ENCODE measurements at places on chromosomes 16 and 17. TPM values are rescaled to one million over a fixed set of nuclear protein-coding genes. Genes with fewer than 3 reads are reported as not detected.

DNA sequence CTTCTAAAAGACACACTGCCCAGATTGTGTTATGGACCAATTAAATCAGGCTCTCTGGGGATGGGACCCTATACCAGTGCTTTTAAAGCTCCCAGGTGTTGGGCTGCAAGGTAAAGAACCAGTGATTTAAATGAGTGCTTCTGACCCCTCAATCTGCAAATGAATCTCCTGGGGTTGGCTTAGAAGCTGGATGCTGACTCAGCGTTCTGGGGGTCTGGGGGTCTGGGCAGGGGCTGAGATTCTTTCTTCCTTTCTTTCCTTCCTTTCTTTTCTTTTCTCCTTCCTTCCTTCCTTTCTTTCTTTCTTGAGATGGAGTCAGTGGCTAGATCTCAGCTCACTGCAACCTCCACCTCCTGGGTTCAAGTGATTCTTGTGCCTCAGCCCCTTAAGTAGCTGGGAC lies 2.0 kb upstream of the TVP23A start:
- H3K36me3 ChIP-seq: no peaks in the 10 kb centered on the region
- H3K4me3 ChIP-seq: no peak overlapping the region
- H3K27me3 ChIP-seq: no peaks in the 10 kb centered on the region
- no peaks in the 10 kb centered on the region for H3K4me1 ChIP-seq

DNA sequence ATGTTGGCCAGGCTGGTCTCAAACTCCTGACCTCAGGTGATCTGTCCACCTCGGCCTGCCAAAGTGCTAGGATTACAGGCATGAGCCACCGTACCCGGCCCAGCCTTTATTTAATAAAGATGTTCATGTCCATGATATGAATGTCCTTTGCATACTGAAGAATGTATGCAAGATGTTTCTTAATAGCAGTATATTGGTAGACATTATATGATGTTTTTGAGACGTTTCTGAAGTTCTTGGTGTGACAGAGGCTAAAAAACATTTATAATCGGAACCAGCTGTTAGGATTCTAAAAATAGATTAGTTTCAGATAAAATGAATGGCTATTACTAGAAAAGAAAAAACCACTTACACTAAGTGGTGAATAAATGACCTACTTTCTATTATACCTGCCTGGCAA lies 11.8 kb downstream of the PDZD9 start:
- H3K4me3 ChIP-seq: no peak overlapping the region
- DNase-seq: no peak
- H3K4me1 ChIP-seq: peaks cover 22% of the 10 kb centered on the region
- H3K36me3 ChIP-seq: peaks cover 7% of the 10 kb centered on the region

- peak; percentile 48 for DNase-seq
- H3K27ac ChIP-seq: peak overlapping the region; percentile 58
- no peaks in the 10 kb centered on the region for H3K27me3 ChIP-seq
- H3K4me1 ChIP-seq: no peaks in the 10 kb centered on the region
- no peak overlapping the region for H3K4me3 ChIP-seq
Observed at GRCh38 chr16:88737298-88738150, 31.2 kb downstream of the CTU2 start.

- 0 out of 2 replicates have a peak, but pooled peaks cover 2% of the 10 kb centered on the region for H3K36me3 ChIP-seq
- H3K27ac ChIP-seq: no peak overlapping the region
- DNase-seq: no peak
- peaks cover 32% of the 10 kb centered on the region for H3K4me1 ChIP-seq
- no peaks in the 10 kb centered on the region for H3K27me3 ChIP-seq
- H3K4me3 ChIP-seq: no peak overlapping the region
Observed at GRCh38 chr16:81477697-81478693, 33.4 kb downstream of the CMIP start.

DNA sequence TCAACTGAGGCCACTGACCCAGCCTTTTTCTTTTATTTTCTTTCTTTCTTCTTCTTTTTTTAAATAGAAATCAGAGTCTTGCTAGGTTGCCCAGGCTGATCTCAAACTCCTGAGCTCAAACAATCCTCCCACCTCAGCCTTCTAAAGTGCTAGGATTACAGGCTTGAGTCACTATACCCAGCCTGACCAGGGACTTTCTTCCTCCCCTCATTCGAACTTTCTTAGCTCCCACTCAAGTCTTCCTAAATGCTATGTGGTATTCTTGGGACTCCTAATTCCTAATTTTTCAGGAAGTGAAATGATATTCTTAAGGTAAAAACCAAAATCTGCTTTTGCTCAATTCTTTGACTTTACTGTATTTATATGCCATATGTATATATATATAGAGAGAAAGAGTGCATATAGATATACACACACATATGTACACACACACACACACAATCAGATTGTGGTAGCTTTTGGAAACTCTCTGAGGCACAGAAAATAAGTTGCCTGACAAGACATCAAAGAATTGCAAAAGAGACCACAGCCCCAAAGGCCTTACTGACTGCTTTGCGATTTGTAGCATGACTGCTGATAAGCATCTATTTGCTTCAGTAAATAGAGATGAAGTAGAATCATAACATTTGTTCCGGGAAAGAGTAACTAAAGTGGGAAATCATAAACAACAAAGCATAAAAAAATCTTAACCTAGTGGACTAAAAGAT lies 9.5 kb upstream of the AMZ2 start:
- H3K4me1 ChIP-seq: peaks cover 4% of the 10 kb centered on the region
- H3K27me3 ChIP-seq: no peaks in the 10 kb centered on the region
- no peak overlapping the region for H3K4me3 ChIP-seq
- H3K27ac ChIP-seq: no peak overlapping the region
- no peak for DNase-seq

GRCh38 chr17:56064506-56064905 lies 88.8 kb upstream of the ANKFN1 start:
- DNase-seq: no peak
- no peaks in the 10 kb centered on the region for H3K27me3 ChIP-seq
- H3K36me3 ChIP-seq: no peaks in the 10 kb centered on the region
- no peaks in the 10 kb centered on the region for H3K4me1 ChIP-seq
- no peak overlapping the region for H3K27ac ChIP-seq

GRCh38 chr17:28118362-28118761 lies 75.9 kb downstream of the NLK start:
- H3K4me1 ChIP-seq: no peaks in the 10 kb centered on the region
- no peak overlapping the region for H3K4me3 ChIP-seq
- no peaks in the 10 kb centered on the region for H3K36me3 ChIP-seq
- DNase-seq: no peak

DNA sequence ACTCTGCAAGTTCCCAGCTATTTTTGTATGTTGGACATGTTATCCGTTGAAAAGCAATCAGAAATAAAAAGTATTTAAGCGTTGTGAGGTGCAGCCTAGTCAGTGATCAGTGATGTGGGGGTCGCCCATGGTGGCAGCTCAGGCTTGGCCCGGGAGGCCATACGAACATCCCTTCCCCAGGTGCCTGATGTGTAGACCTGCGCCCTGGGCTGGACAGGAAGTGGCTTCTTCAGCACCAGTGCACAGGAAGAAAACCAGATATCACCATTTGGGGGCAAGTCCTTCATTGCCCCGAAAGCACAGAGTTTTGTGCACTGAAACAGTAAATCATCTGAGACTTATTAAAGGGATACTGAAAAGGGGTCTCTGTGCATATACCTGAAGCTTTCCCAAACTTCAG lies 98.9 kb downstream of the SOCS1 start:
- H3K4me3 ChIP-seq: no peak overlapping the region
- no peaks in the 10 kb centered on the region for H3K36me3 ChIP-seq
- H3K27me3 ChIP-seq: no peaks in the 10 kb centered on the region

DNA sequence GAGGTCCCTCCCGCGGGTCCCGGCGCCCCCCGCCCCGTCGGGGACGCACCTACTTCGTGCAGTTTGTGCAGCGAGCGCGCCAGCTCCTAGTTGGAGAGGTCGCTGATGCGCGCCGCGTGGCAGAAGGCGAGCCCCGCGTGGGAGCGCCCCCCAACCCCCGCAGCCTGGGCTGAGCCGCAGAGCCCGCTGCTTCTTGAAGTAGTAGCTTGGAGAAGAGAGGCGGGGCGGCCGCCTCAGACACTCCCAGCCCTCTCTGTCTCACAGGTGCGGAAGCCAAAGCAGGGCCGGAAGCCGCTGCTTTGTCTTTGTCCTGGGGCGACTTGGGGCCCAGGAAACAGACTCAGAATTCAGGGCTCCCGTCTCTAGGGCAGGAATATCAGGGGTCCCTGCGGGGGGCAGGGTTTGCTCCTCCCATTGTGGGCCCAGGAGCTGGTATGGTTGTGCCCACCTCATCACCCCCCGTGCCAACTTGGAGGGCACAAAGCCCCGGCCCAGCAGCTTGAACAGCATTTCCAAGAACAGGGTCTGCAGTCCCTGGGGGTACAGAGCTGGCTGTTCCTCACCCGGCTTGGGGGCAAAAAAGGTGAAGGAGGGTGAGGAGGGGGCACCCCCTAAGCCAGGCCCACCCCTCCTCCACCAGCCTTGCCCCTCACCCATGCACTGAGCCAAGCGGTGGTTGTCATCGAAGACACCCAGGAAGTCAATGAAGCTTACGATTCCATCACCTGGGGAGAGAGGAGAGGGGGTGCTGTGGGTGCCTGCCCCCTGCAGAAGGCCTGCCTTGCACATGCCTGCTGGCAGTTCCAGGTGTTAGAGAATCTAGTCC lies 13.5 kb downstream of the SPATA32 start:
- no peaks in the 10 kb centered on the region for H3K36me3 ChIP-seq
- H3K27me3 ChIP-seq: no peaks in the 10 kb centered on the region
- DNase-seq: no peak
- H3K4me1 ChIP-seq: peaks cover 19% of the 10 kb centered on the region
- peak overlapping the region; percentile 95 for H3K4me3 ChIP-seq

DNA sequence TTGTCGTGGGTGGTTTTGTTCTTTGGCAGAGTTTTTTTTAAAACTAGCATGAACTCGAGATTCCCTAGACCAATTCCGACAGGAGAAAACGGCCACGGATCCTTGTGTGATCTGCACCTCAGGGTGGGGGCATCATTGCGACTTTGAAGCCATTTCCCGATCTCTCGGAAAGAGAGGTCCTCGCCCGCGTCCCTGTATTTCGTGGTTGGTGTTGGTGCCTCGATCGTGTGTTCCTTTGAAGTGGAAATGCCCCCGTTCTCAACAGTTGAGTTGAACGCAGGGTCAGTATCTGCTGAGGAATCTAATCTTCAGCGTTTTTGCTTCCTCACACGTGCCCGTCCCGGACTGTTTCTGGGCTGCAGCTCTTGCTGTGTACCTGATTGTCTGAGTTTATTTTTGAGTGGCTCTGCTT lies 1.1 kb downstream of the CRAMP1 start:
- peaks cover 15% of the 10 kb centered on the region for H3K36me3 ChIP-seq
- no peaks in the 10 kb centered on the region for H3K27me3 ChIP-seq
- DNase-seq: no peak
- peak overlapping the region; percentile 91 for H3K4me3 ChIP-seq
- H3K27ac ChIP-seq: peak overlapping the region; percentile 60

DNA sequence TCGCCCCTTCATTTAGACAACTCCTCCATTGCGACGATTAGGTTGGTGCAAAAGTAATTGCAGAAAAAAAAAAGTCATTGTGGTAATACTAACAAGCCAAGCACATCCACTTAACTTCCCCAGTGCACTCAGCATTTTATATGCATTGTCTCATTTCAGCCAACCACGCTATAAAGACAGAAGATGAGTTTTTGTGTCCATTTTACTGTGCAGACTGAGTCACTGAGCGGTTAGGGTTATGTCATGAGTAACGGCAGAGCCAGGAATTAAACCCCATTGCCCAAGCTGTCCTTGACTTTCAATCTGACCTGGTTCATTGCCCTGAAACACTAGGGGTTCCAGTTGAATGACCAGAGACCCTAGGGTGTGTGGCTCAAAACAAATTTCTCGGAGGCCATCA lies 218.7 kb downstream of the XYLT1 start:
- H3K27me3 ChIP-seq: peaks cover 2% of the 10 kb centered on the region
- no peak overlapping the region for H3K27ac ChIP-seq
- no peak for DNase-seq
- no peaks in the 10 kb centered on the region for H3K4me1 ChIP-seq
- no peak overlapping the region for H3K4me3 ChIP-seq

DNA sequence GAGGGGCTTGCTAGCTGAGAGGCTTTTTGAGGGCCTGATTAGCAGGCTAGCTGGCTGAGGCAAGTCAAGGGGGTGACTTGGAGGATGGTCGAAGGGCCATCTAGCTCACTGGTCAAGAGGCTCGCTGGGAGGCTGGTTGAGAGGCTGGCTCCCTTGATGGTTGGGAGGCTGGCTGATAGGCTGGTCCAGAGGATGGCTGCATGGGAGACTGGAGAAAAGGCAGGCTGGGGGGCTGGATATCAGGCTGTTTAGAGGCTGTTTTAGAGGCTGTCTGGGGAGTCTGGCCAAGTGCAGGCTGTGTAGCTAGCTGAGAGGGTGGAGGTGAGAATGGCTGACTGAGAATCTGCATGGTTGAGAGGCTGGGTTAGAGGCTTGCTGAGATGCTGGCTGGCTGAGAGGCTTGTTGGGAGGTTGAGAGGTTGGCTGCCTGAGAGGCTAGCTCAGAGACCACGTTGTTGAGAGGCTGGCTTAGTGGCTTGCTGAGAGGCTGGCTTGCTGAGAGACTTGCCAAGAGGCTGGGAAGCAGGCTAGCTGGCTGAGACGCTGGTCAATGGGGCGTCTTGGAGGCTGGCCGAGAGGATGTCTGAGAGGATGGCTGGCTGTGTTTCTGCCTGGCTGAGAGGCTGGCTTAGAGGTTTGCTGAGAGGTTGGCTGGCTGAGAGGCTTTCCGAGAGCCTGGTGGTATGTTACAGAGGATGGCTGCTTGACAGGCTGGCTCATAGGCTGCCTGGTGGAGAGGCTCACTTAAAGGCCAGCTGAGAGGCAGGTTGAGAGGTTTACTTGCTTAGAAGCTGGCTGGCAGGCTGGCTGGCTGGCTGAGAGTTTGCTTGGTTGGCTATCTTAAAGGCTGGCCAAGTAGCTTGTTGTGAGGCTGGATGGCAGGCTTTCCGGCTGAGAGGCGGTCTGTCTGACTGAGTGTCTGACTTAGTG lies 36.6 kb upstream of the ACSM2B start:
- no peak overlapping the region for H3K27ac ChIP-seq
- no peak for DNase-seq
- H3K4me3 ChIP-seq: no peak overlapping the region
- H3K27me3 ChIP-seq: peaks cover 69% of the 10 kb centered on the region
- no peaks in the 10 kb centered on the region for H3K36me3 ChIP-seq

DNA sequence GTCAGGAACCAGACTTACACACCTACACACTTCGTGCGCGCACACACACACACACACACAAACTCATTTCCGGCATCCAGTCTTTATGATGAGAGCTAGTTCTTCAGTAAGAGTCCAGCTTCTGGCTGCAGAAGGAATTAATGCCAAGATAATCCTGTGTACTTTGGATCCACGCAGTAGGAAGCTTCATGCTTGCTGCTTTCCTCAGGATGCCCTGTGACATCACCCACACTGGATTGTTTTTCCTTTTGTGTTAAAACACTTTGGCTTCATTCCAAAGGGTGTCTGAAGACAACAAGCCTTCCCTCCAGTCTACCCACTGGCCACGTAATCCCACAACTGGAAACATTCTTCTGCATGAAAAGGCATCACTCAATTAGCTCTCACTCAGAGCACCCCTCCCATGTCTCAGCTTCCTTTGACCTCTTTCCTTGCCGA lies 35.4 kb downstream of the KCNJ16 start:
- DNase-seq: no peak
- H3K36me3 ChIP-seq: no peaks in the 10 kb centered on the region
- no peak overlapping the region for H3K4me3 ChIP-seq
- H3K27me3 ChIP-seq: no peaks in the 10 kb centered on the region
- H3K4me1 ChIP-seq: no peaks in the 10 kb centered on the region
- H3K27ac ChIP-seq: no peak overlapping the region

HOXB2 gene
- 2.0 TPM for total RNA-seq

KRT20 gene
- 1.5 TPM for total RNA-seq

EVI2B gene
- total RNA-seq: 0.20 TPM

AMZ2 gene
- 131 TPM for total RNA-seq

ADAP2 gene
- 17.2 TPM for total RNA-seq

CLEC10A gene
- not detected for total RNA-seq

TRPV2 gene
- total RNA-seq: 2.7 TPM

CACNG5 gene
- not detected for total RNA-seq

C1QTNF1 gene
- 4.0 TPM for total RNA-seq

RASL10B gene
- total RNA-seq: 0.15 TPM
